Mesenchymal stem cell (in vitro differentiated cells and primary cell): ENCODE measurements at places on chromosomes 16 and 17.

GRCh38 chr16:12523002-12523401, 280.7 kb downstream of the CPPED1 start:
- peaks cover 6% of the 10 kb centered on the region for H3K36me3 ChIP-seq
- no peak overlapping the region for H3K4me3 ChIP-seq
- no peaks in the 10 kb centered on the region for H3K27me3 ChIP-seq
- no peak overlapping the region for H3K27ac ChIP-seq
- no peaks in the 10 kb centered on the region for H3K4me1 ChIP-seq

- no peak overlapping the region for H3K27ac ChIP-seq
- no peaks in the 10 kb centered on the region for H3K36me3 ChIP-seq
- no peak for DNase-seq
- peaks cover 28% of the 10 kb centered on the region for H3K27me3 ChIP-seq
- no peak overlapping the region for H3K4me3 ChIP-seq
- no peaks in the 10 kb centered on the region for H3K4me1 ChIP-seq
These were observed 38.6 kb upstream of the CACNG4 start for GRCh38 chr17:66925811-66926500.

GRCh38 chr16:57912529-57913260, 58.2 kb downstream of the CNGB1 start:
- H3K4me1 ChIP-seq, result peaks cover 4% of the 10 kb centered on the region
- no peak for DNase-seq
- no peak overlapping the region for H3K4me3 ChIP-seq

DNA sequence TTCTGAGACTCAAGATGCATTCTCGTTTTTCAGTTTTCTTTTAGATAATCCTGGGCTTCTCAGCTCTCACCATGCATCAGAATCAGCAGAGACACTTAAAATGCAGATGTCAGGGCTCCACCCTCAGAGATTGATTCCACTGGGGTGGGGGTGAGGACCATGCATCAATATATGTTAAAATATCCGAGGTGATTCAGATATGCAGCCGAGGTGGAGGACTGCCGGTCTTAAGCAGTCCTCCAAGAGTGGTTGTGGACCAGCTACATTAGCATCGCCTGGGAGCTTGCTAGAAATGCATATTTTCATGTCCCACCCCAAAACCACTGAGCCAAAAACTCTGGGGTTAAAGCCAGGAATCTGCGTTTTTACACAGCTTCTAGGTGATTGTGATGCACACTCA, 501.3 kb downstream of the CDH13 start:
- no peak overlapping the region for H3K27ac ChIP-seq
- no peaks in the 10 kb centered on the region for H3K4me1 ChIP-seq
- H3K4me3 ChIP-seq, result no peak overlapping the region
- no peaks in the 10 kb centered on the region for H3K36me3 ChIP-seq
- DNase-seq, result no peak
